ENCODE measurements at places on chromosomes 3 and 15.

DNA sequence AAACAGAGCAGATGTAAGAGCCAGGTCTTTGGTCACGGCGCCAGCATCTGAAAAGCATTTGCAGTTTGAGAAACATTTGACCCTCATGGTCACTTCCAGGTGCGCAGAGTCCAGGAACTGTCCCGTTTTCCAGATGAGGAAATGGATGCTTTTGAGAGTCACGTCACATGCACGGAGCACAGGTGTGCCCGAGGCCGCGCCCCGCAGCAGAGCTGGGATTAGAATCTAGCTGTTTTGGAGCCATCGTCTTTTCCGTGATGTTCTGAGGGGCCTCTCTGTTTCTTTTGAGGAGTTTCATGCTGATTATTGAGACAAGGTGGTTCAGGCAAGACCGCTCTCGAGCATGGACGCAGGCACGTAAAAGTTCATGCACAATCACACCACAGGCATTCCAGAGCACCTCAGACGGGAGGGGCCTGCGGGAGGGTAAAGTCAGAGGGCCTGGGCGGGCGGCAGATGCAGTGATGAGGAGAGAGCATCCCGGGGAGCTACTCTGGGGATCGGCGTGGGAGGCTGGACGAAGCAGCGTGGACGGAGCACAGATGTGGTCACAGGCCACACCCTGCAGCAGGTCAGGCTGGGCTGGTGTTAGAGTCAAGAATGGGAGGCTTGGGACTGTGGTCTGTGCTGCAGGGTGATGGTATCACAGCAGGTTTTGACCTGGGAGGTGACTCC is 139.2 kb upstream of the MEF2A start:
- no peak for DNase-seq

DNA sequence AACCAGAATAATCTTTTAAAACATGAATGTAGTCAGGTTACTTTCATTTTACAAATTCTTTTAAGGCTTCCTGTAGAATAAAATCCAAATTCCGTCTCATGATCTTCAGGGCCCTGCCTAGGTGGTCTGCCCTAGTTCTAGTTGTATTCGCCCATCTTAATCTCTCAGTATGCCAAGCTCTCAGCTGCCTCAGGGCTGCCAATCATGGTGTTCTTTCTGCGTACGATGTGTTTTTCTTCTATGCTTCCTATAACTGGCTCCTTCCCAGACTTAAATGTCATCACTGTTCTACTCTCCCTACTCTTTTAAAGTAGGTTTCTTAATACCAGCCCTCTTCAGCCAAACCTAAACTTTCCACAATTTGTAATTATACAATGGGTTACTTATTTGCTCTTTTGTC is 107.4 kb downstream of the GREM1 start:
- no peak for DNase-seq

- DNase-seq: no peak
Measured at GRCh38 chr3:132038198-132038825, 3.5 kb upstream of the CPNE4 start.

DNA sequence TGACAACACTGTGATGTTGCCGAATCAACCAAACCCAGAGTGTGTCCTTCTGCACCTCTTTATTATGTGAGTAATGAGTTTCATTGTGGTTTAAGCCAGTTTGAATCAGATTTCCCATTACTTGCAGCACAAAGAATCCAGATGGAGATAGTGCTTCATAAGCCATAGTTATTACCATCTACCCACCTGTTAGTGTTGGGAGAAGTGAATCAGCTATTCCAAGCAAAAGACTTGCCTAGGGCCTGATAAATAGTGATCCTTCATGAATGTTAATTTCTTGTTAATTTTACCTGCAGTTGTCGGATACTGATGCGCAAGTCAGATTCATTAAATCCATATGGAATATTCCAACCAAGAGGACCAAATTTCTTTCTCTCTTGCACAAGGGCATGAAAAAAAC is 21.7 kb upstream of the ASB14 start:
- DNase-seq: no peak

DNA sequence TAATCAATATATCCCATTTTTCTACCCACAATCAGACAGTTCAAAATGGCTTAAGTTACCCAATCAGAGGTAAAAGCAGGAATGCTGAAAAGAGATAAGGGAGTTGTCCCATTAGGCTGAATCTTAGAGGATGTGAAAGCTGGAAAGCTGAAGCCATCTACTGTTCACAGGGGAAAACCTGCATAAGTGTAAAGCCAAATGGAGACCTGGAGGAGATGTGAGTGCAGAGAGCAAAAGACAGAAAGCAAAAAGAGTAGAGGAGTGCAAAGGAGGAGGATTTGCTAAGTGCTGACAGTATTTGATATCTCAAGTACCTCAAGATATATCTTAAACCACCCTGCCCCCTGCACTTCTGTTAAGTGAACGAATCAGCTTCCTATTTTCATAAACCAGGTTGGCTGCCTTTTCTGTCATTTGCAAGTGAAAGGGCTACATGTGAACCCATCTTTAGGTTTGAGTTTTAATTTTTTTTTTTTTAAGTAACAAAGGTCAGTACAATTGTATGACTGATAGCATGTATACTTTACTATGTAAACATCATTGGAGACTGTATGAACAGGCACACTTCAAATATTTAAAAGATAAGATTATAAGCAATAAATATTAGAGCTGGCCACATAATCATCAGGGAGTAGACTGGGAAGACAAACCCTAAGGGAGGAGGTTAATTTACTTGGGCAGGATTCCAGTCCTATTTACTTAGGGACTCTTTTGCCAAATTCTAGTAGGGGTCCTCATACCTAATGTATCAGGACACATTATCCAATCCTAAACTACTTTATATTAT is 22.8 kb upstream of the P2RY1 start:
- no peak for DNase-seq

DNA sequence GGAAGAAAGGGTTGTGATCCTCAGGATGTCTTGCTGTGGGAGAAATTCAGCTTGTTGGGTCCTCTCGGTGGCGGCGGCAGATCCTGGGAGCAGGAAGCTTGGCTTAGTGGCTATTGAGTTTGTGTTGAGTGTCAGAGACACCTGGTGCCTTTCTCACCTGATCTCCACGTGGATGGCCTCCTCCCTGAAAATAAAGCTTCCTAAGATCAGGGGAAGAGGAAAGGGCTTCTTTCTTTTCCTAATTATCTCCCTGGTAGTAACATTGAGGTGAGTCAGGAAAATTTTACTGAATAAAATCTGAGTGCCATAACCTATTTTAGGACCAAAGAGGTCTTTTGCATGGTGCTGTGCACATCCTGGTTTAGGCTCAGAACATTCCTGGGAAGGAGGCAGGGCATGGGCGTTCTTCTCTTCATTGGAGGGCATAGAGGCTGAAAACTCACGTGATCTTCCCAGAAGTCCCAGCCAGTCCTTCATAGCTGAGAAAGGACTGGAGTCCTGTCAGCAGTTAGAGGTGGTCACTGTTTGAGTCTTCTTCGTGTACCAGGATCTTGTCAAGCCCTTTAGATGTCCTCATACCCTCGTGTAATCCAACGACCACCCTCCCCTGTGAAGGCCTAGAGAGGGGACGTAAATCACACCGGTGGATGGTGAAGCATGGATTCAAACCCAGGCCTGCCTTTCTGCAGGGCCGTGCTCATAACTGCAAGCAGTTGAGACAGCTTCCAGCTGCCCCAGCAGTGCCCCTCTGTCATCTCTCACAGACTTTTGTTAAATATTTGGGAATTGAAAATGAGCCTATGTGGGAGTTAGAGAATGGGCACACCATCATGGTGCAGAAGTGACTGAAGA is 1.1 kb downstream of the CMTM8 start:
- no peak for DNase-seq

DNA sequence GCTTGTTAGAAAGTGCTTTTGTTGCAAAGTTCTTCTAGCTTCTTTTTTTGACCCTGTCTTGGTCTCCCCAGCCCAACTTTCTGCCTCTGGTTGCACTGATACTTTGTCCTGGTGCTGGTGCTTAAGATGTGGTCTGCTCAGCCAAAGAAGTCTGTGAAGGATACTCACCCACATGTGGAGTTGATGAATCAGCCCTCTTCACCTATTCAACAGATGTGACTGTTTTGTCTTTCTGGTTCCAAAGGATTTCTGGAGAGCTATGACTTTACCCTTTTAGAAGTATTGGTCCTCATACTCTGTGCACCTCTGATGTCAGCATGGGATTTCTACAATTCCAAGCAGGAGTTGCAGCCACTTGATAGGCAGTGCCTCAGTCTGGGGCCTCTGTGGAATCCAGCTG is 84.1 kb downstream of the PCCB start:
- no peak for DNase-seq

DNA sequence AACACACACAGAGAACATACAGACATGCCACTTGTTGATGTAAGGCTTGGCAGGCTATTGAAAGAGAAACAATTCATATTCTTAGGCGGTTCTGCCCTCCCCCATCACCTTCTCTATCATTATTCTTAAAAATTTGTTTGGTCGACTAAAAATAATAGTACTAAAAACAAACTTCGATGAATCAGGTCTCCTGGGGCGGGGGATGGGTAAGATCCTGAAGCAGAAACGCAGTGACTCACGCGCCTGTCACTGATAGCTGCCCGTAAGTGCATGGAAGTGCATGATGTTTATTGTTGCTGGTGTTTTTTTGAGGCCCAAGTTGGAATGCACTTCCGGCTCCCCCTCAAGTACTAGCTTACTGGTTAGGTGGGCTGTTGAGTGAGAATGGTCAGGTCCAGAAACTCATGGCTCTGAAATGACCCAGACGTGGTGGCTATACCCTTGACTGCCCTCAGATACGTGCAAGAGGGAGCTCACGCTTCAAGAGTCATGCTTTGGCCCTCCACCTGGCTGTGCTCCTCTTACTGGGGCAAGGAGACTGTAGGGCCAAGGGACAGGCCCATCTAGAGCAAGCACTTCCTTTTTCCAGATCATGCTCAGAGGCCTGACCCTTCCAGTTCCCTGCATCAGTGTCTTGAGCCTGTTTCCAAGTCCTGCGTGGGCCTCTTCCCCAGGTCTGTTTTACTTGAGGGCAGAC is 10.9 kb downstream of the SMAD3 start:
- peak; percentile 77 for DNase-seq

DNA sequence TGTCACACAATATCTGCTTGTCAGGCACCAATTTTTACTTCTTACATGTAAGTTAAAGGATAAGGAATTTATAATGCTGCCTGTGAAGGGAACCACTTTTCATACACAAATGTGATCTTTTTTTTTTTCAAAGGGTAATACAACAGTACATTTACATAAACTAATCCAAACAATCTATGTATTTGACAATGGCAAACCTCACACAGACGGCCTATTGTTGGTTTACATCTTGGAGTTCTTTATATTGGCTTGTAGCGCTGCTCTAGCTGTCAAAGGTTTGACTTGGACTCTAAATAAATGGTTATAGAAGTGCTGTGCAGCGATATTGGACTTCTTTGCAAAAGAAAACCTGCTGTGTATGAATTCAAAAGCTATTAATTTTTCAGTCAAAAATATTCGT is 598.0 kb downstream of the FOXP1 start:
- no peak for DNase-seq

GRCh38 chr3:15973940-15974339 is 176.2 kb upstream of the ANKRD28 start:
- DNase-seq: no peak

DNA sequence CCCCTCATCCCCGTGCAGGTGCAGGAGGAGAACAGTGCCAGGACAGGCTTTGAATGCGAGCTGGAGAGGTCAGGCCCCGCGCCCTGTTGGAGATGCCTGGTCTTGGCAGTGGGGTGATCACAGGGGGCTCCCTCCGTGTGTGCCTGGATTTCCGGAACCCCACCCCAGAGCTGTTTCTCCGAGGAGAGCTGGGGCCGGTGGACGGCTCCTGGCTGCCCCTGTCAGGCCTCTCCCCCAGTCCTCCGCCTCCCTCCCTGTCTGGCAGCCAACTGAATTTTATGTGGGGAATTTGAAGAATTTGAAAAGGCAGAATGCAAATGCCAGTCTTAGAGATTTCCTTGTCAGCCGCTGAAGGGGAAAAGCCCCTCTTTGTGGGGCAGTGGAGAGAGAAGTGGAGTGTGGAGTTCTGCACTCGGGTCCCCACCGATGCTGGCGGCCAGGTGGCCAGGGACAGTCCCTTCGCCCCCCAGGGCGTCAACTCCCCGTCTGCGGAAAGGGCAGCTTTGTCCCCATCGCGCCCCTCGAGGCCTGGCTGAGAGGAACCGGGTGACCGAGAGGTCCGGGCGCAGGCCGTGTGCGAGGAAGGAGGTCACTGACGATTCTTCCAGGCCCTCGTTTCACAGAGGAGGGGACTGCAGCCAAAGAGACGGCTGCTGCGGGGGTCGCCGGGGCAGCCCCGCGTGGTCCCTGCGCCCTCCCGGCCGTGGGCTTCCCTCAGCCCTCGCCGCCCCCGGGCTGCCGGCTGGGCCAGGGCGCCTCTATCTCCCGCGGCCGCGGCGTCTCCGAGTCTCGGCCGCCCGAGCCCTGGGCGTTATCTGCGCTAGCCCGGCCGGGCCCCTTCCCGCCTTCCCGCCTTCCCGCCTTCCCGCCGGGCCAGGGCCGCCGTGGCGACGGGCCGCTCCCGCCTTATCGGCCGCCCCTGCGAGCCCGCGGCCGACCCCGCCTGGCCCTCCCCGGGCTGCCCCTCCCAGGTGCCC is 56.0 kb upstream of the LCTL start:
- peak; percentile 78 for DNase-seq

DNA sequence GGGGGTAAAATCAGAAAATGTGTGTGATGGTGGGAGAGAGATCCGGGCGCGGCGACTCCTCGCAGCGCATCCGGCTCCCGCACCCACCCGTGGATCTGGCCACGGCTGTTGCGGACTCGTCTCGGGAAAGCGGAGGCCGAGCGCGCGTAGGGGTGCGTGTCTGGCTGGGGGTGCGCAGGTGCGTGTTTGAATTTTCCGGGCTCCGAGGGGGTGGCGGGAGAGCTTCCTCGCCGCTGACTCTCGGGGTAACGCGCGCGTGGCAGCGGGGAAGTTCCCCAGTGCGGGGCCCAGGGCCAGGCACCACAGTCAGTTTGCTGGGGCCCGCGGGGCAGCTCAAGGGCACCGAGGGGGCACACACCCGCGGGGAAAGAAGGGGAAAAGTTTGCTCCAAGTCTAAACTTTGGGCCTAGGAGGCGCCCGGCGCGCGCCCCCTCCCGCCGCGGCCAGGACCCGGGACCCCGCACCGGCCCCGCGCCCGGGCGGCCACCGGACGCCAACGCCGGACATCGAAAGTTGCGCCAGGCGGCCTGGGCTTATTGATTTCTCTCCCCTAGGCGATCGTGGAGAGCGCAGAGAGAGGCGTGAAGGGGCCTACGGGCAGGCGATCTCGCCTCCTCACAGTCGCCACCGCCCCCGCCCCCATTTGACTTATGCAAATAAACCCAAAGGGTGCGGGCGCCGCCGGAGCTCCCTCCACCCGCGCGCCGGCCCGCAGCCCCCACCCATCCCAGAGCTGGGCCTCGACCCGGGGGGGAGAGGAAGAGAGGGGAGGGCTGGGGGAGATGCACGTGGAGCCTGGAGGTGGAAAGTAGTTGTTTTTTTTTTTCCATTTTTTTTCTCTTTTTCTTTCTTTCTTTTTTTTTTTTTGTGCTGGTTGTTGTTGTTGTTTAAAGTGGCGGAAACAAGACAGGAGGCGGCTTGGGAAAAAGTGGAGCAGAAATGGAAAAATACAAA is 639 bp downstream of the FOXP1 start:
- peak; percentile 90 for DNase-seq

DNA sequence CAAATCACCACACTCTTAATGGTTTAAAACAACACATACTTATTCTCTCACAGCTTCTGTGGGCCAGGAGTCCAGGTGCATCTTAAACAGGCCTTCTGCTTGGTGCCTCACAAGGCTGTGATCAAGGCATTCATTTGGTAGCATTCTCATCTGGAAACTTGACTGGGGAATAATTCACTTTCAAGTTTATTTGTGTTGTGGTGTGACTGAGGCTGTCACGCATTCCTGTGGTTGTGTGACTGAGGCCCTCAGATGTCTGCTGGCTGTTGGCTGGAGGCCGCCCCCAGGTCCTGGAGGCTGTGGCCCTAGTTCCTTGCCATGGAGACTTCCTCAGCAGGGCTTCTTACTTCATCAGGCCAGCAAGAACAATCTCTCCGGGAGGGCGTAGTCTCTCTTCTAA is 16.9 kb upstream of the FAM3D start:
- DNase-seq: no peak
